ENCODE measurements at places on chromosomes 13 and 19.

- no peak for DNase-seq
Measured at GRCh38 chr13:99414048-99414995, 87.0 kb upstream of the TM9SF2 start.

DNA sequence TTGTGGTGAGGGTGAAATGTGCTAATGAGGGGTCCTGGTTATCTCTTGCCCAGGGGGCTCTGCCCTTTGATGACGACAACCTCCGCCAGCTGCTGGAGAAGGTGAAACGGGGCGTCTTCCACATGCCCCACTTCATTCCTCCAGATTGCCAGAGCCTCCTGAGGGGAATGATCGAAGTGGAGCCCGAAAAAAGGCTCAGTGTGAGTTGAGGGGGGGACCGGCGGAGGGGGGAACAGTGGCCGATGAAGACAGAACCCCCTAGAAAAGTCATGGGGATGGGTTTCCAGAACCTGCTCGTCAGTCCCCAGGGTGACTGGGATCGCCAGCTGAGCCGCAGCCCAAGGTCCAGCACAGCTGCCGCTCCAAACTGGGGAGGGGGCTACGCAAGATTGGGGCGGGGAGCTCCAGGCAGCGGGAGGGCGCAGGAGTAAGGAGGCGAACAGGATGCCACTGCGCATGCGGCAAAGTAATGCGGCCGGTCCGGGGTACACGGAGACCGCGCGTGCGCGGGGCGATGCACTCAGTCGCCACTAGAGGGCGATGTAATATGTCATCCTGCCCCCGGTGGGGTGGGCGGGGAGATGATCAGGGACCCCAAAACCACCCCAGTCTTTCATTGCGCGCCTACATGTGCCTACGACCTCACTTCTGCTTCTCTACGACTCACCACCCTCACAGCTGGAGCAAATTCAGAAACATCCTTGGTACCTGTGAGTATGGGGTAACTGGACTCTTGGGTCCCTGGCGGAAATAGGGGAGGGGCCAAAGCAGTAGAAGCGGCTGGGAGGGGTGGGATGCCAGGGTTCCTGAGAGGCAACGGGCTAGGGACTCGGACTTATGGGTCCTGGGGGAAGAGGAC, 17.9 kb downstream of the BRSK1 start:
- peak; percentile 73 for DNase-seq

DNA sequence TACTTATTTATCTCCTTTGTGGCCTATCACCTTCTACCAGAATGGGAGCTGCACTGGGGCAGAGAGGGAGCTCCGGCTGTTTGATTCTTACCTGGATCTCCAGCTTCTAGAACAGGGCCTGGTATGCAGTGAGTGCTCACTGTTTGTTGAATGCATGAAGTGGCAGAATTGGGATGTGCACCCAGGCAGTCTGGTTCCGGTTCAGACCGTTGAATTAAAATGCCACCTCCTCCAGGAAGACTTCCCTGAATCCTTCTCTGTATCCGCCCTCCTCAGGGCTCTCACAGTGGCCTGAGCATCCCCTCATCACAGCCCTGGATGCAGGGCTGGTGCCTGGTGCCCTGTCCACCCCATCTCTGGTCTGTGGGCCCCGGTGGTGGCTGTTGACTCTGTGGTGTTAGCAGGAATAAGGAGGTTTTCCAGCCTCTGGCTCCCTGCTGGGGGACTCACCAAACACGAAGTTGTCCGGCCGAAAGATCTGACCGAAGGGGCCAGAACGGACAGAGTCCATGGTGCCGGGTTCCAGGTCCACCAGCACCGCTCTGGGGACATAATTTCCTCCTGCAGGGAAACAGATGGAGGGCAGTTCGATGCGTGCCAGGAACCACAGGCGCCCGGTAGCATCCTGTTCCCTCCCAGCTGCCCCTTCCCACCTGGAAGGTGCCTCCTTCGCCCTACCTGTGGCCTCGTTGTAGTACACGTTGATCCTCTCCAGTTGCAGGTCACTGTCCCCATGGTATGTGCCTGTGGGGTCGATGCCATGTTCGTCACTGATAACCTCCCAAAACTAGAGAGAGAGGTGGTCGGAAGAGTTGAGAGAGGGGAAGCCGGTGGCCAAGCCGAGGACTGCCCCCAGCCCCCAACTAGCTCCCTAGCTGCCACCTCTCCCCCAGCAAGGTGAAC, 1.0 kb downstream of the TUBB4A start:
- no peak for DNase-seq

DNA sequence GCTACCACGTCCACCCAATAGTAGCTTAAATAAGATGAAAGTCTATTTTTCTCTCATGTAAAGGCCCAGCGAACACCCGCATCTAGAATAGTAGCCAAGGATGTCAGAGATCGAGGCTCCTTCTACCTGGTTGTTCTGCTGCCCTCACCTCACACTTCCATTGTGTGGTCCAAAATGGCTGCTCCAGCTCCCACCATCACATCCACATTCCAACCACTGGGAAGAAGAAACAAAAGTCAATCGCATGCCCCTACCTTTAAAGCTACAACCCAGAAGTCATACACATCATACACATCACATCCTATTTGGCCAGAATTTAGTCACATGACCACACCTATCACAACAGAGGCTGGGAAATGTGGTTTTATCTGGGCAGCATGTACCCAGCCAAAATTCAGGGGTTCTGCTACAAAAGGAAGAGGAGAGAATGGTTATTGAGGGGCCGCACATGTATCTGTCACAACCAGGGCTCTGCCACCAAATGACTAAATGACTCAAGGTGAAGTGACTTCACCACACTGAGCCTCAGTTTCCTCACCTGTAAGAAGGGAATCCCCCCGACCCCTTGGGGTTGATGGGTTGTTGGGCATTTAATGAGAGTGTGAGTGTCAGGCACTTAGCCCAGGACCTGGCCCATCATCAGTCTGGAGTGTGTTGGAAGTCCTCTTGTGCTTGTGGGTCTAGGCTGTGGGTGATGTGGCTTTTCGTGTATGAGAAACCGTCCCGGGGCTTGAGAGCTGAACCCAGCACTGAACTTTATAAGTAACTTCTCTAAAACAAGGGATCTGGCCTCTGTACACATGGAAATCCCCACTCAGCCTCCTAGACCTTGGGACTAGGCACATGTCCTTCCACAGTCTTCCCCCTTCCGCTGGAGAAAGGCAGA, 10.2 kb upstream of the CBLC start:
- DNase-seq: no peak

- no peak for DNase-seq
Measured at GRCh38 chr19:6057651-6058517, 52.4 kb downstream of the RFX2 start.

DNA sequence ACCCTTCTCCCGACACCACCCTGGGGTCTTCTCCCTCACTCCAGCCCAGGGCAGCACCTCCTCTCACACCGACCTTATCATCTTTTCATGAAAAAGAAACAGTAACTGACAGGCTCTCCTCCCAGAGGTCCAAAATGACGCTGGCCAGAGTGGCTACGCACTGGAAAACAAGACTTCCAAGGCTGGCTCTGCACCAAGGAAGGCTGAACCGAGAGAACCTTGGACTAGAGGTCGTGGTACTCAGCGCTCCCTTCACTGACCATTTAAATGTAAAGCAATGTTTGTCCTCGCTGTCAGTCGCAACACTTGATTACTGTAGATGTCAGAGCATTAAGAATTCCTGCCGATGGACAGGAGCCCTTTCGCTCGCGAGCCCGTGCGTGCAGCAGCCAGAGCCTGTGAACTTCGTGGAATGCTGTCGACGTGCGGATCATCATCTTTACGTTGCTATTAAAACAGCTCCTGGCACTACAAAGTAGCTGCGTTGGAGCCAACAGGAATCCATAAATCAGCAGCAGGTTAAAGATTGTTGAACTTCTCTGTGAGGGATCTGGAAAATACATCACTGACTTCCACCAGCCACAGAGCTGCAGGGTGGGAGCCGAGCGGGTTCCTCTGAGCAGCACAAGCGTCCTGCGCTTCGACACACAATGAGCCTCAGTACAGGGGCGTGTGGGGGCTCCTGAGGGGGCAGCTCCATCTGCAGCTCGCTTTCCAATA, 125.5 kb upstream of the MCF2L start:
- no peak for DNase-seq

- no peak for DNase-seq
Measured at GRCh38 chr13:100630555-100630954, 42.0 kb upstream of the GGACT start.

DNA sequence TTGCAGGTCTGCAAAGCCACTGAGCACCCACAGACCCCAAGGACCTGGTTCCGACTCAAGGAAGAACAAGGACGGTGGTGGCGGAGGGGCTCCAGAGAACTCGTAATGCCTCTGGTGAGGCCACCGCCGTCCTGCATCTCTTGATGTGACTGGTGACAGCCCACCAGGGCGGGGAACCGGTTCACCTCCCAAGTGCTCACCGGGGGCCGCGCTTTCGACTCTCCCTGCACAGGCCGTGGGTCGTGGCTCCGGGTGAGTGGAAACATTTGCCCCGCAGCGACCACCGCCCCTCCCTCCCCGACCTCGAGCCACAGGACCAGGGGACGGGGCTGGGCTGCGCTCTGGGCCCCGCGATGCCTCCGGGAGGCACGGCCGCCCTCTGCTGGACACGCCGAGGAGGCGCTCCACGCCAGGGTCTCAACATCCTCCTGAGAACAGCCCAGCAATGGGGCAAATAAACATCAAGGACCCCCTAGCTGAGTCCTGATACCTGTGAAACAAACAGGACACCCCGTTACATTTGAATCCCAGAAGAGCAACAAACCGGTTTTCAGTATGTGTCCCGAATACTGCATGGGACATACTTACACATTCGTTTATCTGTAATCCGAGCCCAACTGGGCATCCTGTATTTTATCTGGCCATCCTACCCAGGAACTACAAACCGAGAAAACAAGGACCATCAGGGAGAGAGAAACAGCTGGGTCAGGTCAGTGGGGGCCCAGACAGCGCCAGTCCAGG, 3.9 kb upstream of the PLPP2 start:
- DNase-seq: peak; percentile 14

DNA sequence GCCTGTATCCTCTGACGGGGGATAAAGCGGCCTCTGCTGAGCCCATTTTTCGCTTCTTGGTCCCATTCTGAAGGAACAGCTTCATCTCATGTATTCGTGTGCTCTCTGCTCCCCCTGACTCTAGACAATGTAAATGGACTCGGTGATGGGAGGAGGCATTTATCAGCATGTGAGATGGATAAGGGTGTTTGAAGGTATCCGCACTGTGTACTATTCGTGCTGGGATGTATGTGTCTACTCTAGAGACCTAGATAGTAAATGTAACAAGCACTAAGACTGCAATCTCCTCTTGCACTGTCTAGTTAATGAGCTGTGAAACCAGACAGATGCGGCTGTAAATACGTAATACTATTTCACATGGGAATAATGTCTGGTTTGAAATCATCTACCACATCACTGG, 134.6 kb upstream of the ARGLU1 start:
- DNase-seq: no peak

- DNase-seq: peak; percentile 21
Measured at GRCh38 chr13:49584771-49585182, 581 bp downstream of the RCBTB1 start.

DNA sequence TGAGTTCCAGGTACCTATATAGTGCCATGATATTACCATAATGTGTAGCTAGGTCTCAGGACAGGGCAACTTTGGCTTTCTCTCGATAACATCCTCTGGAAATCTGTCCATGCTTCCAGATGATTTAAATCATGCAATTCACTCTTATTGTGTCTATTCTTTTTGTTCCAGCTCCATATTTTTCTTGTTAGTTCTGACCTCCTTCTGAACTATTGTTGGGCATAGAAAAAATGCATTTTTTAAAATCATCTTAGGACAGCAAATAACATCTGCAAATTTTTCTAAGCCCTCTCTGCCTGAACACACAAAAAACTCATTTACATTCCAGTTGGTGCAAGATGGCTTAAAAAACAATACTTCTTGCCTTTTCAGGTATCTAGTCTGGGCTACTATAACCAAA, 1561.0 kb upstream of the MIR17HG start:
- DNase-seq: no peak

GRCh38 chr13:30021611-30022010, 171.2 kb upstream of the UBL3 start:
- DNase-seq: no peak

- no peak for DNase-seq
Measured at GRCh38 chr19:58182577-58182988, 278 bp upstream of the ZNF274 start.

GRCh38 chr19:49894879-49895565, 1.7 kb downstream of the IL4I1 start:
- no peak for DNase-seq

DNA sequence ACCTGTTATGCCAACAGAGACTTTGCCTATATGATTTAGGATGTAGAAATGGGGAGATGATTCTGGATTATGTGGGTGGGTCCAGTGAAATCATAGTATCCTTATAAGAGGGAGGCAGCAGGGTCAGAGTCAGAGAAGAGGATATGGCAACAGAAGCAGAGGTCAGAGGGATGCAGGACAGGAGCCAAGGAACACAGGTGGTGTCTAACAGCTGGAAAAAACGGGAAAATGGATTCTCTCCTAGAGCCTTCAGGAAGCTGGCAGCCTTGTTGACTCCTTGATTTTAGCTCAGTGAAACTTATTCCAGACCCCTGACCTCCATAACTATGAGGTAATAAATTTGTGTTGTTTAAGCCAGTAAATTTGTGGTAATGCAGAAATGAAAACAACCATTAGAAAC, 28.8 kb upstream of the OXGR1 start:
- no peak for DNase-seq

- DNase-seq: peak; percentile 15
Measured at GRCh38 chr13:84032116-84032515, 149.8 kb upstream of the SLITRK1 start.

GRCh38 chr13:63010072-63010658, 1594.5 kb upstream of the PCDH20 start:
- no peak for DNase-seq

- peak; percentile 65 for DNase-seq
Measured at GRCh38 chr13:90640976-90641375, 706.5 kb upstream of the MIR17HG start.

DNA sequence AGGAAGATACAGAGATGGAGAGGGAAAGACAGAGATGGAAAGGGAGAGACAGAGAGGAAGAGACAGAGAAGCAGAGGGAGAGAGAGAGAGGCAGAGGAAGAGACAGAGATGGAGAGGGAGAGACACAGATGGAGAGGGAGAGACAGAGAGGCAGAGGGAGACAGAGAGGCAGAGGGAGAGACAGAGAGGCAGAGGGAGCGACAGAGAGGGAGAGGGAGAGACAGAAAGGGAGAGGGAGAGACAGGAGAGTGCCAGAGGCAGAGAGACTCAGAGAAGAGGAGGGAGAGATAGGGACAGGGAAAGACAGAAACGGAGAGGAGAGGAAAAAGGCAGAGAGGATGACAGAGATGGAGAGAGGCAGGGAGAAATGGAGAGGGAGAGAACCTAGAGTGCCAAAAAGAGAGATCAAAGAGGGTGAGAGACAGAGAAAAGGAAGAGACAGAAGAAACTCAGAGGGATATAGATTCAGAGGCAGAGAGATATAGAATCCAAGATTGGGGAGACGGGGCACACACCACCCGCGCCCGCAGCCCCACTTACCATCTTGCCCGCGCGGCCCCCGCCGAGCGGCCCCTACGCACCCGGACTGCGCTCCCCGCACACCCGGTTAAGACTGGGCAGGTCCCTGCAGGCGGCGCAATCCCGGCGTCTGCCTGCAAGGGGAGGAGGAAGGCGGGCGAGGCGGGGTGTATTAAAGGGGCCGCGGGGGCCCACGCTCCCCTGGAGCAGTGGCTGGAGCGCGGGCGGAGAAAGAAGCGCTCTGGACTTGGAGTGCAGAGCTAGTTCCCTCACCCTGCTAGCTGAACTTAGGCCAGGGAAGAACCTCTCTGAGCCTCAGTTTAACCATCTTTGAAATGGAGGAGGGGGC, 10.7 kb downstream of the TM6SF2 start:
- no peak for DNase-seq
